ENCODE measurements at places on chromosomes 12 and 14. TPM values are rescaled to one million over a fixed set of nuclear protein-coding genes. Genes with fewer than 3 reads are reported as not detected.

SIX6 gene
- total RNA-seq, result not detected

- no peaks in the 10 kb centered on the region for H3K4me1 ChIP-seq
- no peak for DNase-seq
- no peaks in the 10 kb centered on the region for H3K36me3 ChIP-seq
- H3K4me3 ChIP-seq, result no peak overlapping the region
- H3K27me3 ChIP-seq, result no peaks in the 10 kb centered on the region
- no peak overlapping the region for H3K27ac ChIP-seq
Observed at GRCh38 chr12:58408516-58408915, 467.1 kb downstream of the ATP23 start.

GRCh38 chr14:49033131-49033530 lies 553.0 kb downstream of the RPS29 start:
- no peak overlapping the region for H3K27ac ChIP-seq
- DNase-seq, result no peak
- no peak overlapping the region for H3K4me3 ChIP-seq
- no peaks in the 10 kb centered on the region for H3K4me1 ChIP-seq

RDH5 gene
- 51.1 TPM for total RNA-seq

GRCh38 chr14:96014176-96014575 lies 25.0 kb upstream of the C14orf132 start:
- no peak for DNase-seq
- H3K27me3 ChIP-seq, result no peaks in the 10 kb centered on the region
- H3K36me3 ChIP-seq, result no peaks in the 10 kb centered on the region
- no peak overlapping the region for H3K4me3 ChIP-seq

SLC25A47 gene
- not detected for total RNA-seq

All from aorta (tissue), 5 donors.